Keratinocyte (primary cell): ENCODE measurements at places on chromosomes 11 and 22. TPM values are rescaled to one million over a fixed set of nuclear protein-coding genes. Genes with fewer than 3 reads are reported as not detected.
A peak's percentile ranks its signal among the peaks of the same experiment; 100 is the strongest.

DNA sequence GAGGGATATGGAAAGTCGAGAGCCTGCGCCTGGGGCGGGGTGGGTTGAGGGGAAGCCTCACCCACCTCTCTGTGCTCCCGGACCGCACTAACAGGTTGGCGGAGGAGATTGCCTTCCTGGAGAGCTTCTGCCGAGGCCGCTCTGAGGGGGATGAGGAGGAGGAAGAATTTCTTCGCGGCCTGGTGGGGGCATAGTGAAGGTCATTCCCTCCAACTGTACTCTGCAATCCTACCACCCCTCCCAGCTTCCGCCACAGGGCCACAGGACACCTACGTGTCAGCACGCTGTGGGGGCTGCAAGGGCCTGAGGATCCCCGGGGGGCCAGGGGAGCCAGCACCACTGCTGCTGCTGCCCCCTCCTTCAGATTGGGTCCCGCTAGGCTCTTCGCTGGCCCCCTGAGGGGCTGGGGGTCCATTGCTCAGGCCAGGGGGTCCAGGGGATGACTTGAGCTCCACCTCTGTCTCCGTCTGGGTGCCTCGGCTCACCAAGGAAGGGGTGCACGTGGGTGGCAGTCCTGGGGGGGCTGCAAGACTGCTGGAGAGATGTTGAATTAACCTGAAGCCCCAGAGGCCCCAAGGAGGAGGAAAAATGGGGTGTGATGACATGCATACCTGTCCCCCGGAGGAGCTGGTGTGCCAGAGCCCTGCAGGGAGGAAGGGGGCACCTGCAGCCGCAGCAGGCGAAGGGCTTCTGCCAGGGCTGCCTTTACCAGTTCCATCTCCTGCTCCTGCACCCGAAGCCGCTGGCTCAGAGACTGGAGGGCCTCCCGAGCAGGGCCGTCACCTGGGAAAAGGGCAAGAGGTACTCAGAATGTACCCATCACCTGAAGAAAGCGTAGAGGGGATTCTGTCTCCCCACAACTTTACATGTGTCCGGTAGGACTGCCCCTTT, 1.5 kb downstream of the EML3 start:
- H3K36me3 ChIP-seq, result peaks cover 10% of the 10 kb centered on the region
- peak overlapping the region; percentile 75 for H3K4me3 ChIP-seq
- no peak for DNase-seq
- peaks cover 20% of the 10 kb centered on the region for H3K4me1 ChIP-seq
- peak overlapping the region; percentile 48 for H3K27ac ChIP-seq

DNA sequence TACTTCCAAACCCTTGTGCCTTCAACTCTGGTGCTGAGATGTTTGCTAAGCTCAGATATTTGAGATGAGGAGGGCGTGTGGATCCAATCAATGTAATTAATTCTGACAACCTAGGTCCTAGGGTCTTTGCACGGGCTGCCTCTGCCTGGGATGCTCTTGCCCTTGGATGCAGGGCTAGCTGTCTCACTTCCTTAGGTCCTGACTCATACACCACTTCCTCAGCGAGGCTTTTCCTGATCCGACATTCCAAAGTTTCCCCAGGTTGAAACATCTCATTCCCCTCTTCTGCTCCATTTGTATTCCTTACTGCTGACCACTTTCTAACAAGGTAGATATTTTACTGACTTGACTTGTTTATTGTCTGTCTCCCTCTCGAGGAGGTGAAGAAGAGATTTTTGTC, 43.0 kb upstream of the NTM start:
- no peaks in the 10 kb centered on the region for H3K4me1 ChIP-seq
- H3K36me3 ChIP-seq, result no peaks in the 10 kb centered on the region
- no peak overlapping the region for H3K27ac ChIP-seq
- H3K27me3 ChIP-seq, result no peaks in the 10 kb centered on the region
- DNase-seq, result no peak
- no peak overlapping the region for H3K4me3 ChIP-seq

GRCh38 chr11:104594228-104594958, 303.9 kb downstream of the CASP12 start:
- no peaks in the 10 kb centered on the region for H3K4me1 ChIP-seq
- DNase-seq, result no peak
- H3K27me3 ChIP-seq, result no peaks in the 10 kb centered on the region
- H3K4me3 ChIP-seq, result no peak overlapping the region

DNA sequence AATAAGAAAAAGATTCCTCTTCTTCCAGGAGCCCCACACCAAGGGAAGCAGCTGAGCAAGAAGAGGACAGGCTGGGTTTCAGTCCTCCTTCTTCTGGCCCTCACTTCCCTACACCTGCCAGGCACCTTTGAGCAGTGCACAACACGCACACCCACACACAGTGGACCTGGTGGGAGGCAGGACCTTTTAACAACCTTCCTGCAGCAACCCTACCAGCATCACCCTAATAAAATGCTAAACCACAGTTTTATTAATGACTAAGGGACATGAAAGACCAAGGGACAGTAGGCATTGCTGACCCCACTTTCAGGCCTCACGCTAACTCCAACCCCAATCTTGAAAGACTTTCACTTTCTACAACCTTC, 12.2 kb downstream of the ARAP1 start:
- H3K4me1 ChIP-seq, result peaks cover 63% of the 10 kb centered on the region
- no peaks in the 10 kb centered on the region for H3K36me3 ChIP-seq
- H3K4me3 ChIP-seq, result no peak overlapping the region
- no peak overlapping the region for H3K27ac ChIP-seq
- no peaks in the 10 kb centered on the region for H3K27me3 ChIP-seq
- DNase-seq, result no peak

LRP4 gene
- 2.3 to 5.2 TPM (median 3.4 TPM) in 3 replicates for polyA plus RNA-seq

ROBO3 gene
- polyA plus RNA-seq, result 13.6 to 19.2 TPM (median 17.0 TPM) in 3 replicates

PRODH gene
- polyA plus RNA-seq, result 6.7 to 36.1 TPM (median 12.3 TPM) in 3 replicates

GRCh38 chr22:48896766-48897644, 930.7 kb downstream of the BRD1 start:
- no peak overlapping the region for H3K4me3 ChIP-seq
- no peak overlapping the region for H3K27ac ChIP-seq
- no peaks in the 10 kb centered on the region for H3K36me3 ChIP-seq
- no peaks in the 10 kb centered on the region for H3K27me3 ChIP-seq
- H3K4me1 ChIP-seq, result no peaks in the 10 kb centered on the region
- DNase-seq, result no peak

DNA sequence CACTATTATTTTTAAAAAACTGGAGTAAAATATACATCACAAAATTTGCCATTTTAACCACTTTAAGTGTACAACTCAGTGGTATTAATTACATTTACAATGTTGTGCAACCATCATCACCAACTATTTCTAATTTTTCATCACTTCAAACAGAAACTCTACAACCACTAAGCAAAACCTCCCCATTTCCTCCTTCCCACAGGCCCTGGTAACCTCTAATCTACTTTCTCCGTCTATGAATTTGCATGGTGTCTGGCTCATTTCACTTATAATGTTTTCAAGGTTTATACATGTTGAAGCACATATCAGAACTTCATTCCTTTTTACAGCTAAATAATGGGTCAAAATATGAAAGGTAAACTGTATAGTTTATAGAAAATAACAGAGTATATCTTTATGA, 24.4 kb downstream of the DDI1 start:
- no peaks in the 10 kb centered on the region for H3K4me1 ChIP-seq
- H3K27me3 ChIP-seq, result no peaks in the 10 kb centered on the region
- no peak overlapping the region for H3K4me3 ChIP-seq
- no peaks in the 10 kb centered on the region for H3K36me3 ChIP-seq
- no peak overlapping the region for H3K27ac ChIP-seq

- H3K4me3 ChIP-seq, result no peak overlapping the region
- no peak overlapping the region for H3K27ac ChIP-seq
- peaks cover 4% of the 10 kb centered on the region for H3K4me1 ChIP-seq
- H3K36me3 ChIP-seq, result no peaks in the 10 kb centered on the region
- no peak for DNase-seq
- H3K27me3 ChIP-seq, result no peaks in the 10 kb centered on the region
Observed at GRCh38 chr11:104161751-104162450, 2.0 kb downstream of the PDGFD start.

DNA sequence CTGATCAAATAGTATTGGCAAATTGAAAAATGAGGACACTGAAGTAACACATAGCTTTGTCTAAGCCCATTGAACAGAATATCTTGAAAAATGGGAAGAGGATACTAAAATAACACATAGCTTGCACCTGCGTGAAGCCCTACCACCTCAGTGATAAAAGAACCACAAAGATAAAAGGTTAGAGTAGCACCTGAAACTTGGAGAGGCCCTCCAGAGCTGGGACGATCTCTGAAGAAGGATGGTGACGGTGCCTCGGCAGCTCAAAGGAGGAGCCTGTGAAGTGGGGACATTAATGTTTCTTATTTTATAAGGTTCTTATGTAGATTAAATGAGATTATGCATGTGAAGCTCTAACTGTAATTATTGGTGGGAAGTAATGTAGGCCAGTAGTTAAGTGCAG, 23.1 kb upstream of the ARHGAP42 start:
- H3K36me3 ChIP-seq, result no peaks in the 10 kb centered on the region
- no peak overlapping the region for H3K27ac ChIP-seq

F2 gene
- not detected in 3 replicates for polyA plus RNA-seq

CRYBA4 gene
- polyA plus RNA-seq, result not detected in 3 replicates

OR2D2 gene
- polyA plus RNA-seq, result 0.10 to 0.14 TPM in 2 of 3 replicates, not detected in the other

GRCh38 chr11:61844909-61845565, 16.9 kb downstream of the FADS2 start:
- DNase-seq, result no peak
- no peak overlapping the region for H3K27ac ChIP-seq
- H3K36me3 ChIP-seq, result peaks cover 29% of the 10 kb centered on the region
- no peaks in the 10 kb centered on the region for H3K27me3 ChIP-seq

TMEM121B gene
- polyA plus RNA-seq, result 0.01 to 0.02 TPM in 2 of 3 replicates, not detected in the other

DNA sequence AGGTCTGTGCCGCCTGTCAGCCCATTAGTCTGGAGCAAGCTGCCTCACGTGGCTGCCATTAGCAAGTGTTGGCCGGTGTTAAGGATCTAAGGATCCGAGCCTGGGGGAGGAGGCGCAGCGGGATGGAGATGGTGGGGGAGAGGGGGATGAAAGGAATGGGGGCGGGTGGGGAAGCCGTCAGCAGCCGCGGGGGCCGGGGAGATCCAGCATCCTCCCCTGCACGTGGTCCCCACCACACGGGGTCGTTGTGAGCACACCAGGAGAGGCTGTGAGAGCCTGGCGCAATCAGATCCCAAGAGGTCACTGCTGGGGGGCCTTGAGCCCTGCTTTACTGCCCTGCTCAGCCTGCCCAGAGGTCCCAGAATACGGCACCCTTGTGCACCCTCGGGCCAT, 7.3 kb downstream of the CABP7 start:
- H3K27me3 ChIP-seq, result peaks cover 20% of the 10 kb centered on the region
- no peak overlapping the region for H3K27ac ChIP-seq
- no peaks in the 10 kb centered on the region for H3K4me1 ChIP-seq
- DNase-seq, result no peak

- peaks cover 32% of the 10 kb centered on the region for H3K4me1 ChIP-seq
- no peak for DNase-seq
- H3K36me3 ChIP-seq, result no peaks in the 10 kb centered on the region
- H3K27ac ChIP-seq, result peak overlapping the region; percentile 57
- peak overlapping the region; percentile 89 for H3K4me3 ChIP-seq
Observed at GRCh38 chr11:11844272-11844671, 2.5 kb downstream of the USP47 start.

- no peaks in the 10 kb centered on the region for H3K36me3 ChIP-seq
- H3K27me3 ChIP-seq, result no peaks in the 10 kb centered on the region
- H3K27ac ChIP-seq, result no peak overlapping the region
- H3K4me1 ChIP-seq, result no peaks in the 10 kb centered on the region
- H3K4me3 ChIP-seq, result no peak overlapping the region
- no peak for DNase-seq
Observed at GRCh38 chr11:78841456-78842060, 266.9 kb upstream of the NARS2 start.

OR5P2 gene
- 0.06 to 0.25 TPM (median 0.24 TPM) in 3 replicates for polyA plus RNA-seq

GRCh38 chr11:46418751-46419150, 27.2 kb upstream of the CHRM4 start:
- H3K4me1 ChIP-seq, result no peaks in the 10 kb centered on the region
- no peak for DNase-seq
- H3K4me3 ChIP-seq, result no peak overlapping the region
- no peaks in the 10 kb centered on the region for H3K27me3 ChIP-seq
- H3K36me3 ChIP-seq, result peaks cover 31% of the 10 kb centered on the region

MAML2 gene
- polyA plus RNA-seq, result 4.2 to 7.4 TPM (median 4.2 TPM) in 3 replicates

GRCh38 chr22:20946080-20946986, 20.7 kb upstream of the AIFM3 start:
- DNase-seq, result no peak
- H3K27ac ChIP-seq, result peak overlapping the region; percentile 16
- H3K4me3 ChIP-seq, result no peak overlapping the region
- peaks cover 43% of the 10 kb centered on the region for H3K4me1 ChIP-seq

DNA sequence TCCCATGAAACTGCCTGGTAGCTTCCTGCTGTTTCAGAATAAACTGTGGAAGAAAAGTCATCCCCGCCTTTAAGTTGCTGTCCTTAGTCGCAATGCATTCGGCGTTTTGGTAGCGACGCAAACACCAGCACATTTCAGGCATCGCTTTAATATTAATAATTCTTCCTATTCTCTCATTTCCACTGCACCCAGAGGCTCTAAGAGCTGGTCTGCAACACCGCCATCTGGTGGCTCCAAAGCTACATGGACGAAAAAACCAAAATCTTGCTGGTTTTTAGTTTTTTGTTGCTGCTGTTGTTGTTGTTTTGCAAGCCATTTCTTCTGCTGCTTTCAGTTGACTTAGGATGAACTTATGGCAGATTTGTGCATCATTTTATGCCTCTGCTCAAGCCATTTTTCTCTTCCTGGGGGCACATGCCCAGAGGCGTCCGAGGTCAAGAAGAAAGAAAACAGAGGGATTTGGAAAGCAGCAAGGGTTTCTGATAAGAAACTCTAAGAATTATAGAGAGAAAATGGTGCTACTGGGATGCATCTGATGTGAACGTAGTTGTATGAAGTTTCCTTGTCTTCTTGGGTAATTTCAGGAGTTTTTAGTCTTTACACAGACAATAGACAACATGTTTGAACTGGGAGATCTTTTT, 345.4 kb upstream of the KIRREL3 start:
- H3K27ac ChIP-seq, result no peak overlapping the region
- no peak overlapping the region for H3K4me3 ChIP-seq
- DNase-seq, result no peak

OR9Q1 gene
- polyA plus RNA-seq, result not detected in 3 replicates

DNA sequence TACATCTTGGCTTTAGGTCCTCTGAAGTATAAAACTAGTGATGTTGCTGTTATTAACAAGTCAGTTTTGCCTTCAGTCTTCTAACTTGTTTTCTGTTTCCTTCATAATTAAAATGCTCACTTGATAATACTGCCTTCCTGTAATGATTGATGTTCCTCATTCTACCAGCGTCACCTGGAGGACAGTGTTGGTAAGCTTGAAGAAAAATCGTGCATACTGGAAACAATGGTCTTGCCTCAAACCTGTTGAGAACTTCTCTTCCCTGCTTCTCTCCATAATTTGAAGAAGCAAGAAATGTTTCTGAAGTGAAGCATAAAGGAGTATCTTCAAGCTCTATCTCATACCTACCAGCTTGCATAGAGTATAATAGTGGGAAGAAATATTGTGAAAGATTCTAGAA, 3.0 kb downstream of the YWHAH start:
- no peak overlapping the region for H3K4me3 ChIP-seq
- H3K27ac ChIP-seq, result peak overlapping the region; percentile 91
- DNase-seq, result no peak
- H3K4me1 ChIP-seq, result peaks cover 44% of the 10 kb centered on the region

- no peak overlapping the region for H3K27ac ChIP-seq
- H3K27me3 ChIP-seq, result no peaks in the 10 kb centered on the region
- no peak for DNase-seq
- H3K4me3 ChIP-seq, result no peak overlapping the region
- no peaks in the 10 kb centered on the region for H3K36me3 ChIP-seq
Observed at GRCh38 chr11:88231894-88232482, 56.7 kb upstream of the RAB38 start.
